Trophoblast cell (in vitro differentiated cells and primary cell): ENCODE measurements at places on chromosomes 7 and 10.

- no peak for DNase-seq
Measured at GRCh38 chr7:151141855-151142685, 25.4 kb downstream of the GBX1 start.

DNA sequence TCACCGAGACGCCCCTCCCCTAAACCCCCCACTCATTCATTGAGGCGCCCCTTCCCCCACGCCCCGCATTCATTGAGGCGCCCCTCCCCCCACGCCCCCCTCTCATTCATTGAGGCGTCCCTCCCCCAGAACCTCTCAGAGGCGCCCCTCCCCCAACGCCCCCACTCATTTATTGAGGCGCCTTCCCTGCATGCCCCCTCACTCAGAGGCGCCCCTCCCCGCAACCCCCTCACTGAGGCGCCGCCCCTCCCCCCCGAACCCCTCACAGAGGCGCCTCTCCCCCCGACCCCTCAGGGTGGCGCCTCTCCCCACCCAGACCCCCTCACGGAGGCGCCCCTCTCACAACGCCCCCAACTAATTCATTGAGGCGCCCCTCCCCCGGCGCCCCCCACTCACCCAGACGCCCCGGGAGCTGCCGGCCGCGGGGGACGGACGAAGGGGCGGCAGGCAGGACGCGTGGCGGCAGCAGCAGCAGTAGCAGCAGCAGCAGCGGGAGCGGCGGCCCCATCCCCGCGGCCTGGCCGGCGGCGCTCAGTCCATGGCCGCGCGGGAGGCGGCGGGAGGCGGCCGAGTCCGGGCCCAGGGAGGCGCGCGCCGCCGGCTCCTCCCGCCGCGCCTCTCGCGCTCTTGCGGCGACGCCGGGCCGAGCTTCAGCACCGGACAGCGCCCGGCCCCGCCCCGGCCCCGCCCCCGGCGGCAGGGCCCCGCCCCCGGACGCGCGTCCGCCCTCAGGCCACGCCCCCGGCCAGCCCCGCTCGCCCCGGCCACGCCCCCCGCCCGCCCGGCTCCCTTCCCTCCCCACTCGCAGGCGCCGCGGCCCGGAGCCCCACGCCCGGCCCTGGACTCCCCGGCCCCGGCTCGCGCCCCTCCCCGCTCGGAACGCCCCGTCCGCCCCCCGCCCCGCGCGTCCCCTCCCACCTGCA, at the start of gene PTPRN2:
Gene PTPRN2, minus strand, starts transcription at position 662 of the 923 bp plus-strand sequence.
- DNase-seq = peak; percentile 71

- DNase-seq = no peak
Measured at GRCh38 chr7:103343332-103343731, 1.2 kb downstream of the DNAJC2 start.

GRCh38 chr10:36766415-36766810, 359.0 kb upstream of the ANKRD30A start:
- no peak for DNase-seq

DNA sequence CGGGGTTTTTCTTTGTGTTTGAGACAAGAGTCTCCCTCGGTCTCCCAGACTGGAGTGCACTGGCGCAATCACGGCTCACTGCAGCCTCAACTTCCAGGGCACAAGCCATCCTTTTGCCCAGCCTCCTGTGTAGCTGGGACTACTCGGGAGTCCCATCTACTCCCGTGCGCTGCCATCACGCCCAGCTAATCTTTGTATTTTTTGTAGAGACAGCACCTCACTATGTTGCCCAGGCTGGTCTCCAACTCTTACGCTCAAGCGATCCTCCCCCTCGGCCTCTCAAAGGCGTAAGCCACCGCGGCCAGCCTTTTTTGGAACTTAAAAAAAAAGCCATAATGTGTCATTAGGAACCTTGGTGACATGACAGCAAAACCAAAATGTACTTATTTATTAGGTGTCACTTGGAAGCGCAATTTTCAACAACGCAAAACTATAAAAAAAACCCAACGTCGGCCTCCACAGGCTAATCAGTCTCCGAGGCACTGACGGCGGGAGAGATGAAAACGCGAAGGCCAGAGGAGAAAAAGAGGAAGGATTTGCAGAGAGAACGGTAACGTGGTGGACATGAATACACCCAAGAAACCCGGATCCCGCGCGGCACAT, 911 bp upstream of the HNRNPH3 start:
- DNase-seq = no peak

DNA sequence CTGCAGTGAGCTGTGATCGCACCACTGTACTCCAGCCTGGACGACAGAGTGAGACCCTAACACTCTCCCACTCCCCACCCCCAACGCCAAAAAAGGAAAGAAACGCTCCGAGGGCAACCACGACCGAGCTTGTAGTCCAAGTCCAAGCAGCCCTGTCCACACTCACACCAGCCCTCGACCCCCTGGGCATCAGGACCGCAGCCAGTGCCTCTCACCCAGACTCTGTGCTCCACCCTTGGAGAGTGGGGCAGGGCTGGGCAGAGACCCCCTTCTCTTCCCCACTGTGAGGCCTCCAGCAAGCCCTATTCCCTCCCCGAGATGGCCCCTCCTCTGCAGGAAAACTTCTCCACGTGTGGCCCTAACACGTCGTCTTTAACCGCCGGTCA, 82.6 kb downstream of the FOXL3 start:
- DNase-seq = no peak

DNA sequence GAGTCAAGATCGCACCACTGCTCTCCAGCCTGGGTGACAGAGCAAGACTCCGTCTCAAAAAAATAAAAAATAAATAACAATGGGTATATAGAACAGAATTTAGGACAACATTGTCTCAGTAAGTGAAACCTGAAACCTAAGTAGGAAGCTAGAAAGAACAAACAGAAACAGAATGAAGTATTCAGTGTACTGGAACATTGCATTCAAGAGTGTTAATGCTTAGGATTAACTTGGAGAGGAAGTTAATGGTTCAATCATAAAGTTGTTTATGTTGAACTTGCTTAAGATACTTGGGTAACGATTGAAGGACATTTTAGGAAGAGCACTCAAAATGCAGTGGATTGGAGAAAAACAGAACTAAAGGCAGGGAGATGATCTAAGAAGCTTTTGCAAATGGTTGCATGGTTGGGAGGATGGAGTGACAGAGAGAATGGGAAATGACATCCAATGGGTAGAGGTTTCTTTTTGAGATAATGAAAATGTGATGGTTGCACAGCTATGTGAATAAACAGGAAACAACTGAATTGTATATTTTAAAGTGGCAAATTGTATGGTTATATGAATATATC, 233.7 kb downstream of the ADK start:
- no peak for DNase-seq

GRCh38 chr7:24741679-24742505, 15.4 kb downstream of the GSDME start:
- DNase-seq = peak; percentile 93

DNA sequence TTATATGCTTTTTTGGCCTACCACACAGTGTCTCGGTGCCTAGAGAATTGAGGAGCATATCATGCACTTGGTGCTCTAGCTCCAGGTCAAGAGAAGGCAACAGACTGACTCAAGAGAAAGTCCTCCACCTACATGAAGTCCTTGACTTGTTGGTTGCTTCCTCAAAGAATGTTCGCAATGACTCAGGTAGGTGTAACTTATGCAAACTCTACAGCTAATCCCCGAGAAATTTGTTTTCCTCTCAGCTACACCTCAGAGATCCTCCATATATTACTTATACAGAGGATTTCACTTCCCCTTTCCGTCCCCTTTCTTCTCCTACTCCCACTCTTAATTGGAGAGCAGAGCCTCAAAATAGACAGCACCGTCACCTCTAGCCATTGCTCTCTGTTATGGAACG, 1013.1 kb downstream of the KCNMA1 start:
- DNase-seq = no peak

GRCh38 chr7:142914121-142914520, 19.4 kb downstream of the TRPV5 start:
- DNase-seq = no peak

GRCh38 chr7:141663081-141663849, 38.7 kb downstream of the DENND11 start:
- no peak for DNase-seq

DNA sequence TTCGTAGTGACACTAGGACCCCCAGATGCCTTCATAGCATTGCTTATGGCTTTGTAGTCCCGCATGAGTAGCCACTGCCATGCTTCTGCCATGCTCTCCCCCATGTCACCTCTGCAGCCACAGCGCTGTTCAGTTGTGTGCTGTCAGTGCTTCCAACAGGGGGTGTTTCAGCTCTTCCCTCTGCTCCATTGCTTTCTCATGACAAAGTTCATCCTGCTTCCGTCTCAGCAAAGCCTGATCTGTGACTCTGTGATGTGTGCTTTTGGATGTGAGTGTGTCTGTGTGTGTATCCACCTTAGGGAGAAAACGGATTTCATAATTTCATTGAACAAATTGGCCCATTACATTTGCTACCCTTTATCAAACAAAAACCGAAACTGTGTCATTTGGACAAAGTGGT, 134.9 kb upstream of the SAMD8 start:
- no peak for DNase-seq

DNA sequence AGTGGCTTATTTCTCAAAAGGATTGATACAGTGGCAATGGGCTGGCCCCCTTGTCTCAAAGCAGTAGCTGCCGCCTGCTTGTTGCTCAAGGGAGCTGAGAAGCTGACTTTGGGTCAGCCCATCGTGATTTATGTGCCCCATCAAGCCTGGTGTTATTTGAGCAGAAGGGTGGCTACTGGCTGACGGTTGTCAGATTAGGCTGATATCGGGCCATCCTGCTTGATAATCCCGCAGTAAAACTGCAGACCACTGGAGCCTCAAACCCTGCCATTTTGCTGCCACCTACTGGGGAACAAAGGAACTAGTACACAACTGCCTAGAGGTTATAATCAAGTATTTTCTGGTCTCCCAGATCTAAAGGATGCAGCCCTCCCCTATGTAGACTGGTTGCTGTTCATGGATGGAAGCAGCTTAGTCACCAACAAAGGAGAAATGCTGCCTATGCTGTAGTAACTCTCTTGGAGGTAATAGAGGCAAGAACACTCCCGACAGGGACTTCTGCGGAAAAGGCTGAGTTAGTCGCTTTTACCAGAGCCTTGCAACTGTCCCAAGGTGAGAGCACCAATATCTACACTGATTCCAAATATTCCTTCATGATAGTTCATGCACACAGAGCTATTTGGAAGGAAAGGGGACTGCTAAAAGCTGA, 65.9 kb upstream of the ZNF92 start:
- DNase-seq = peak; percentile 9

DNA sequence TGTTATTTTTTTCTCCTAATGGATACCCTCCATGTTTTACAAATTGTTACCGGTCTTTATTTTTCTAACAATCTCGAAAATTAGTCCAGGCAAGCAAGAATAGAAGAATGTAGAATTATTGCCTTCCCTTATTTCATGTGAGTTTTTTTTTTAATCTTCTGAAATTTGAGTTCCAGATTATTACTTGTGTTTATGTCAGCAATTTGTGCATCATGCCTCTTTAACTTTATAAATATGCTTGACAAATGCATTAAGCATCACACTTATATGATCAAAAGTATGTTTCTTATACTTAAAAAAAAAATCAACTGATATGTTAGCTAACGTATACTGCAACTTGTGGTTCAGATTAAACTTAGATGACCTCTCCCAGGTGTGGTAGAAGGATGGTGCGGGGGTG, 242.7 kb upstream of the VSTM2A start:
- no peak for DNase-seq

GRCh38 chr10:128527711-128528110, 401.5 kb upstream of the MKI67 start:
- no peak for DNase-seq

GRCh38 chr7:138848056-138848980, 50.3 kb upstream of the ATP6V0A4 start:
- DNase-seq = no peak

DNA sequence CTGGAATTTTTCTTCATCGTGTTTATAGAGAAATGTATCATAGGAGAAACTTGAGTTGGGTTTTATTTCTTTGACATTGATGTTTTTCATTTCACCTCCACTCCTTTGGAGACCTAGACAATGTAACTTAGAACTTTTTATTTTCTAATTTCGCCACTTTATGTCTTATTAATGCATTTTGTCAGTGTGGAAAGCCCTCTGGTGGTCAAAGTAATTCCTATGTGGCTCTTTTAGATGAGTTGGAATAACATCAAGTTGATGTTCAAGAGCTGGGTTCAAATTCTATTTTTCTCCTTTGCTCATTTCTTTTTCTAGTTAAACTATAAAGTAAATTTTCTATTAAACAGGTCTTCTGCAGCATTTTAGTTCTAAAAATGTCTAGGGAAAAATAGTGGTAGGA, 478.6 kb downstream of the LRMDA start:
- no peak for DNase-seq

- no peak for DNase-seq
Measured at GRCh38 chr7:132059141-132059540, 502.7 kb upstream of the PODXL start.
